ENCODE measurements at places on chromosomes 6 and 20. TPM values are rescaled to one million over a fixed set of nuclear protein-coding genes. Genes with fewer than 3 reads are reported as not detected.

- H3K27me3 ChIP-seq, result no peaks in the 10 kb centered on the region
- H3K4me3 ChIP-seq, result no peak overlapping the region
- H3K27ac ChIP-seq, result no peak overlapping the region
- peaks cover 3% of the 10 kb centered on the region for H3K36me3 ChIP-seq
- DNase-seq, result no peak
Observed at GRCh38 chr6:16637635-16638034, 123.6 kb downstream of the ATXN1 start.

DNA sequence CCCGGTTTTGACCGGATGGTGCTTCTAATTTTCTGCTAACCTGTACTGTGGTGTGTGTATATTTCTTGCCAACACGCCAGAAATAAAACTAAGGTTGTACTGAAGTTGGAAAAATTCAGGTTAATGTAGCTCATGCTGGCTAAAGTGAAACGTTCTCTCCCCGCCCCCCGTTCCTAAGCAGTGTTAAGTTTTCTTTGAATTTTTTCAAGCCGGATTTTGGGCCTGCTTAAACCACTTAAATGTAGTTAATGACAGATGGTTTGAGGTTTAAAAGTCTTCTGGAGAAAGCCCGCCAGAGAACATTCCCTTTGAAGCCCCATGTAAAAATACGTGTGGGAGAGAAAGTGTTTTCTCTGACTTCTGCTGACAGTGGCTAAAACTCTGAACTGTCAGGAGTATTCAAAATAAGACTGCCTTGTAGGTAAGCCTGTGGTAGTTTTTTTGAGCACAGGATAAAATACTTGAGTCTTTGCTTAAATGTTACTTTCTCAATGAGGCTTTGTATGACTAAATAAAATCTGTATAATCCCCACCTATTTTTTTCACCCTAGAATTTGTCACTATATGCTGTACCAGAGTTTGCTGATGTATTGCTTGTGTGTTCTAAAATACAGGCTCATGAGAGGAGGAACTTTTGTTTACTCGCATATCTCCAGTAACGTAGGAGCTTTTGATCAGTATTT is 101.3 kb downstream of the OR2B2 start:
- DNase-seq, result no peak
- H3K4me1 ChIP-seq, result peaks cover 37% of the 10 kb centered on the region
- H3K36me3 ChIP-seq, result peaks cover 3% of the 10 kb centered on the region
- peak overlapping the region; percentile 96 for H3K27ac ChIP-seq
- peak overlapping the region; percentile 92 for H3K4me3 ChIP-seq

DNA sequence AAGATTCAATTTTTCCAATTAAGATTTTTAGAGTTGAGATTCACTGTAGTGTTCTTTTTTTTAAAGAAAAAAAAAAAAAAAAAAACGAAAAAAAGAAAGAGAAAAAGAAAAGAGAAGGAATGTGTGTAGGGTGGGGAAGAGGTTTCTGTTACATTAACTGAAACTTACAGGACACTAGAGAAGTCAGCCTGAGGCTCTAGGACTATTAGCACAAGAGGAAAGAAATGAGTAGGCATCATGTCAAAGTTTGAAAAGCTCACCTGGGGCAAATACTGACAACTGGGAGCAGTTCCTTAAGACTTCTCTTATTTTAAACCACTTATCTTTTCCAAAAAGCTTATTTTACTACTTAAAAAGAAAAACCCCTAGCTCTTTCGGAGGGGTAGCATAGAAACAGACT is 185.9 kb downstream of the DST start:
- H3K27me3 ChIP-seq, result no peaks in the 10 kb centered on the region
- DNase-seq, result no peak
- no peak overlapping the region for H3K4me3 ChIP-seq
- no peaks in the 10 kb centered on the region for H3K4me1 ChIP-seq
- H3K36me3 ChIP-seq, result peaks cover 3% of the 10 kb centered on the region

- no peaks in the 10 kb centered on the region for H3K36me3 ChIP-seq
- DNase-seq, result peak; percentile 62
- no peak overlapping the region for H3K4me3 ChIP-seq
- H3K27me3 ChIP-seq, result peaks cover 32% of the 10 kb centered on the region
- H3K4me1 ChIP-seq, result peaks cover 9% of the 10 kb centered on the region
Observed at GRCh38 chr20:36202891-36203338, 33.4 kb upstream of the AAR2 start.

- peaks cover 18% of the 10 kb centered on the region for H3K4me1 ChIP-seq
- H3K27ac ChIP-seq, result no peak overlapping the region
- peak overlapping the region; percentile 97 for H3K4me3 ChIP-seq
- no peaks in the 10 kb centered on the region for H3K36me3 ChIP-seq
- H3K27me3 ChIP-seq, result no peaks in the 10 kb centered on the region
Observed at GRCh38 chr6:166862978-166863530, 93.3 kb downstream of the RNASET2 start.

GRCh38 chr20:45774945-45775344 is 16.7 kb downstream of the WFDC3 start:
- H3K4me1 ChIP-seq, result no peaks in the 10 kb centered on the region
- DNase-seq, result no peak
- no peak overlapping the region for H3K4me3 ChIP-seq
- no peaks in the 10 kb centered on the region for H3K36me3 ChIP-seq
- peaks cover 31% of the 10 kb centered on the region for H3K27me3 ChIP-seq
- no peak overlapping the region for H3K27ac ChIP-seq

- H3K4me3 ChIP-seq, result no peak overlapping the region
- DNase-seq, result no peak
- peaks cover 31% of the 10 kb centered on the region for H3K4me1 ChIP-seq
- H3K27ac ChIP-seq, result peak overlapping the region; percentile 95
- H3K36me3 ChIP-seq, result peaks cover 6% of the 10 kb centered on the region
Observed at GRCh38 chr6:158032354-158032733, 50.7 kb downstream of the SYNJ2 start.

DNA sequence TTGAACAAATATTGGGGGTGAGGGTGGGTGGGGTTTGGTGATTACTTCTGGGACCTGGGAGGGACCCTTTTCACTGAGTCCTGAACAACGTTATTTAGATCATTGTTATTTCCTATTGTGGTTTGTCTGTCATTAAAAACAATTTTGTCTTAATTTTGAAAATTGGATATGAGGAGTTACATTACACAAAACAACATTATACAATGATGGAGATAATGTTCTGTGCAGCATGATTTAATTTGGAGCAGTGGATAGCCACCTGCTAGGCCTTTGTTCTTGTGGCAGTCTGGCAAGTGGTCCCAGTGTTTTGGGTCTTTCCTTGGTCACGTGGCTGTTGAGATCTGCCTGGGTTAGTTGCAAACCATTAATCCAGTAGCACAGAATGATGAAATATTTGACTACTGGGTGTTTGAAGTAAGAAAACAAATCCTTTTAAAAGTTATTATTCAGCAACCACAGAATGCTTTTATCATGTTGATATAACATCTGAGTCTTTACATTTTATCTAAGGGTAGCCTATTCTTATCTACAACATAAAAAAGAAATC is 172.8 kb downstream of the CDKAL1 start:
- H3K27me3 ChIP-seq, result no peaks in the 10 kb centered on the region
- peaks cover 14% of the 10 kb centered on the region for H3K4me1 ChIP-seq
- no peak for DNase-seq
- no peak overlapping the region for H3K27ac ChIP-seq

GRCh38 chr6:139698526-139699176 is 324.2 kb upstream of the CITED2 start:
- H3K4me3 ChIP-seq, result no peak overlapping the region
- no peak overlapping the region for H3K27ac ChIP-seq
- H3K4me1 ChIP-seq, result peaks cover 3% of the 10 kb centered on the region
- H3K27me3 ChIP-seq, result no peaks in the 10 kb centered on the region
- H3K36me3 ChIP-seq, result no peaks in the 10 kb centered on the region

- DNase-seq, result no peak
- H3K27me3 ChIP-seq, result no peaks in the 10 kb centered on the region
- H3K36me3 ChIP-seq, result peaks cover 2% of the 10 kb centered on the region
- H3K27ac ChIP-seq, result peak overlapping the region; percentile 92
- H3K4me3 ChIP-seq, result peak overlapping the region; percentile 98
Observed at GRCh38 chr6:110813338-110814101, 1.7 kb downstream of the CDK19 start.

DNA sequence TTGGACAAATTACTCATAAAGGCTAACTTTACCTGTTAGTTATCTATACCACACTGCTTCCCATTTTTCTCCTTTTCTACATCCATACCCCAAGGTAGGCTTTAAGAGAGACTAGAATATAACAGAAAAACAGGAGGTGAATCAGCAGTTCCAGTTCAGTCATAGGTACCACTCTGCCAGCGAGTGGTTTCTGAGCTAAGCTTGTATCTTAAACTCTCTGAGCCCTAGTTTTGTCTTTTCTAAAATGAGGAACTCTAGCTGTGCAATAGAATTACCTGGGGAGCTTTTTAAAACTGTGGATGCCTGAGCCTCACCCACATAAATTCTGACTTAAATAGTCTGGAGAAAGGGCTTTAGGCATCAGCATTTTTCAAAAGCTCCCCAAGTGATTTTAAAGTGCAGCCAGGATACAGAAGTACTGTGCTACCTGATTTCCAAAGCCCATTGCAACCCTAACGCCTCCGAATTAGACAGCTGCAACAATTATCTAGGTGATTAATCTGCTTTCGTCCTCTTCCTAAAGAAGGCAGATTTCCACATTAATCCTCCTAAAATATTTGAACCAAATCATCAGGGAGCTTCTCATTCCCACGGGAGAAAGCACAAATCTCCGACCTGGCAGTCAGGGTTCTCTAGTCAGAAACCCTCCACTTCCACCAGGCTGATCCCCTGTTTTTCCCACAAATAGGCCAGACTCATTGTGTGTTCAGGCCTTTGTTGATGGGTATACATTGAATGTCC is 37.4 kb upstream of the RPL7L1 start:
- H3K27ac ChIP-seq, result peak overlapping the region; percentile 67
- peaks cover 13% of the 10 kb centered on the region for H3K36me3 ChIP-seq
- H3K27me3 ChIP-seq, result no peaks in the 10 kb centered on the region
- no peak overlapping the region for H3K4me3 ChIP-seq

GRCh38 chr20:47870475-47870874 is 85.2 kb upstream of the SULF2 start:
- H3K27me3 ChIP-seq, result peaks cover 41% of the 10 kb centered on the region
- no peak overlapping the region for H3K27ac ChIP-seq
- no peak for DNase-seq
- no peak overlapping the region for H3K4me3 ChIP-seq
- H3K36me3 ChIP-seq, result peaks cover 2% of the 10 kb centered on the region

- H3K4me1 ChIP-seq, result peaks cover 16% of the 10 kb centered on the region
- peaks cover 15% of the 10 kb centered on the region for H3K27me3 ChIP-seq
- H3K36me3 ChIP-seq, result peaks cover 5% of the 10 kb centered on the region
- no peak overlapping the region for H3K27ac ChIP-seq
- no peak overlapping the region for H3K4me3 ChIP-seq
Observed at GRCh38 chr6:43304882-43305281, 3.7 kb downstream of the CRIP3 start.

- no peak overlapping the region for H3K4me3 ChIP-seq
- no peak for DNase-seq
- H3K27ac ChIP-seq, result no peak overlapping the region
- no peaks in the 10 kb centered on the region for H3K36me3 ChIP-seq
Observed at GRCh38 chr6:120405947-120406346, 928.3 kb downstream of the TBC1D32 start.

GRCh38 chr6:121619013-121619412 is 183.6 kb downstream of the GJA1 start:
- no peak for DNase-seq
- no peaks in the 10 kb centered on the region for H3K36me3 ChIP-seq
- no peaks in the 10 kb centered on the region for H3K4me1 ChIP-seq
- H3K27me3 ChIP-seq, result no peaks in the 10 kb centered on the region
- H3K27ac ChIP-seq, result no peak overlapping the region

DNA sequence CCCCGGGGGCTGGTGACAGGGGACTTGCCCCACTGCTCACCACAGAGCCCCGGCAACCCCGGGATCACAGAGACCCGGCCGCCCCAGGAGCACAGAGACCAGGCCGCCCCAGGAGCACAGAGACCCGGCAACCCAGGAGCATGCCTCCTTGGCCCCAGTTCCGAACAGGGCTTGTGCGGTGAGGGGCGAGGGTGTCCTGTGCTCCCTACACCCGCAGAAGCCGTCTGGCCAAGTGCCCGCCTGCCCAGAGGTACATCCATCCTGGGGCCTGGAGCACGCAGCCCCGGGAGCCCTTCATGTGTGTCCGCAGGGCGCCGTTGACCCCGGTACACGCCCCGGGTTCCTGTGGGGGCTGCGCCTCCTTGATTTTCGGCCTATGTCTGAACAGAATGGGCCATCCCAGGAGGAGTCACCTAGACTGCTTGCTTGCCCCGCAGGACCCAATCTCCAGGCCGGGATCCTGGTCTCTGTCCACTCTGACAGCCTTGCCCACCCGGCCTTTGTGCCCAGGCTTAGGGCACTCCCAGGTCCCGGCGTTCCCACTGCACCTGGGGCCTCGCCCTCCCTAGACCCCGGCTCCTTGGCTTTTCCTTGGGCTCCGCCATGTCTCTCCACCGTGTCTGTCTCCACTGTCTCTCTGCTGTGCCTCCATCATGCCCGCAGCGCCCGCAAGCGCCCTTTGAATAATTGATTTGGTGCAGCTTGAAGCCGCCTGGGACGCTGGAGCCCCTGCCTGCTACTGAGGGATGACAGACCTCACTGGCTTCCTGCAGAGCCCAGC is 219.8 kb downstream of the ERMARD start:
- DNase-seq, result no peak
- H3K4me1 ChIP-seq, result peaks cover 2% of the 10 kb centered on the region
- H3K36me3 ChIP-seq, result no peaks in the 10 kb centered on the region
- H3K27ac ChIP-seq, result no peak overlapping the region

DNA sequence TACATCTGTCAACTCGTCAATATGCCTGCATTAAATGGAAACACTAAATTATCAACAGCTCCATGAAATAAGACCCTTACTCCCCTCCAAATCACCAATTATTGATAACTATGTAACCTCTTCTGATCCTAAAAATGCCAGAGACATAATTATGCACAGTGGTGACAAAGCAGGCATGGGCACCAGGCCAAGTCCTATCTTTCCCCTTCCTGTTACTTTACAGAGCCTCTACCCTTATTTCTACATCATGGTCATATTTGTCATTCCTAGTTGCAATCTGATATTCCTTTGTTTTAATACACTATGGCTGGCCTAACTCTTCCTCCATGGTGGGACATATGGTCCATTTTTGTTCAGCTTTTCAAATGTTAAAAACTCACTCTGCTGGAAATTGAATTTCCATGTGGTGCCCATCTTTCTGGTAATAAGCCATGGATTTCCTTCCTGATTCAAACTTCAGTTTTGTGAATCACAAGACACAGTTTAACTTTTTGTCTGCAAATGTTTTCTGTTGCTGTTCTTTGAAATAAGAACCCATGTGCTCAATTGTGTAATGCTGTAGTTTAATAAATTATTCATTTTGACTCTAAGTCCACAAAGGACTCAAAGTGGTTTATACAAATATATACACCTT is 41.8 kb upstream of the ARFGEF2 start:
- H3K27me3 ChIP-seq, result no peaks in the 10 kb centered on the region
- H3K4me3 ChIP-seq, result no peak overlapping the region
- no peak for DNase-seq
- H3K27ac ChIP-seq, result no peak overlapping the region
- H3K4me1 ChIP-seq, result peaks cover 6% of the 10 kb centered on the region

The TFAP2D gene
- total RNA-seq, result not detected

The SSR1 gene
- 96.1 TPM for total RNA-seq

The GJA1 gene
- total RNA-seq, result 0.12 TPM

The SLCO4A1 gene
- 1.9 TPM for total RNA-seq

The POLR3F gene
- 7.8 TPM for total RNA-seq

The NRSN1 gene
- not detected for total RNA-seq

The COL21A1 gene
- not detected for total RNA-seq

The XKR7 gene
- not detected for total RNA-seq

The KCNG1 gene
- not detected for total RNA-seq

The MYBL2 gene
- 0.44 TPM for total RNA-seq

The BMP2 gene
- total RNA-seq, result 0.07 TPM

The RAMACL gene
- total RNA-seq, result 0.82 TPM

The STMND1 gene
- total RNA-seq, result not detected

The SRF gene
- total RNA-seq, result 26.3 TPM

Measured in T-helper 17 cell (primary cell).